ENCODE measurements at places on chromosomes 12 and 14.

- DNase-seq = peak; percentile 87
These were observed 26.0 kb upstream of the SMUG1 start for GRCh38 chr12:54214553-54215406.

- DNase-seq = no peak
These were observed 584.5 kb upstream of the TBX3 start for GRCh38 chr12:115268451-115268850.

DNA sequence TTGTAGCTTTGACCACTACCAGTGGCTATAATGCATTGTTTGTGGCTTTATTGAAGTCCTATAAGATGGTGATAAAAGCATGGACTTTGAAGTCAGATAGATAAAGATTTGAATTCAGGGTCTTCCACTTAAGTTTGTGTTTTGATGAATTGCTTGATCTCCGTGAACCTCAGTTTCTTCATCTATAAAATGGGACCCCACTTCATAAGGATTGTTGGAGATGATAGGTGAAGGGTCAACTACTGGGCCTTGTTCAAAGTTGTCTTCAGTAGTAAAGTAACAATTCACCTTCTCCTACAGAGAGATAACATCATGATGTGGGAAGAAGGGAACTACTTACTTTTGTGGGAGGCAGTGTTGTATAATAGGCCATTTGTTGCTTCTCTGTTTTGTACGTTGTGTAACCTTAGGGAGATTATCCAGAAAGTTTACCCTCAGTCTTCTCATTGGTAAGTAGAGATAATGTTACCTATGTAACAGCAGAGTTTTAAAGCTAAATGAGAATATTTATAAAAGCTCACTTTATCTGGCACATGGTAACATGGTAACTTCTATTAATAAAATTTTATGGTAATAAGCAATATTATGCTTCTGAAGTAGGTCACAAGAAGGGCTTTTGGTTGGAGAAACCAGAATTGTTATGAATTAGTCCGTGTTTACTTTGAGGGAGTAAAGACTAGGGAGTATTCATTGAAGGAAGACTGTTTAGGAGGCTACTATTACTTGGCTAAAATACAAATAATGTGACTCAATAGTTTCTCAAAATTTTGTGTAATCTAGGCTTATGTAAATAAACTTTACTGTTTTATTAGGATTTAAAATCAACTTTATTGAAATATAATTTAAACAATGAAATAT lies 15.1 kb downstream of the ADIPOR2 start:
- DNase-seq = no peak

DNA sequence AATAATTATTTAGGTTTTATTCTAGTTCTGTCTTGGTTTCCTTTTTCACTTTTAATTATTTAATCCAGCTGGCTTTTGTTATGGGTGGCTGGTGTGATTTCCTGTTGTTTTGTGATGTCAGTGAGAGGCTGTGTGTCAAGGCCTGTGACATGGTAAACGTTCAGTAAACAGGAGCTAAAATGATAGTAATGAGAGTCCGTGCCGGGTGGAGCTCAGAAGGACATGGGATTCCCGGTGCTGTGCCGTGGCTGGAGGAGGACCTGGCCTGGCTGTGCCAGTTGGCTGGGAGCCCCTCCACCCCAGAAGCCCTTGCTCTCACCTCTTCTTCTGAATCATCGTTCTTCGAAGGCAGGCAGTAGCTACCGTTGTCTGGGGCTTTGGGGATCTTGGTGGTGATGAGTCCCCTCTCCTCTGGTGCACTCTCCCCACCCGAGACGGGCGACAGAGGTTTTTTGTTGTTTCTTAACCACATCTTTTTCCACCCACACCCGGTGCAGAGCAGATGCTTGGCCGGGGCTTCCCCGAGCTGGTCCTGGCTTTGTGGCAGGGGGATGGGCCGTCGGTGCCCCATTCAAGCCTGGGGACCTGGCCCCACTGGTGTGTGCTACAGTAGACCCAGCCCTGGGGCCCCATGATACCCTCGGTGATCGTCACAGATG lies 29.1 kb downstream of the SH2B3 start:
- DNase-seq = peak; percentile 76

DNA sequence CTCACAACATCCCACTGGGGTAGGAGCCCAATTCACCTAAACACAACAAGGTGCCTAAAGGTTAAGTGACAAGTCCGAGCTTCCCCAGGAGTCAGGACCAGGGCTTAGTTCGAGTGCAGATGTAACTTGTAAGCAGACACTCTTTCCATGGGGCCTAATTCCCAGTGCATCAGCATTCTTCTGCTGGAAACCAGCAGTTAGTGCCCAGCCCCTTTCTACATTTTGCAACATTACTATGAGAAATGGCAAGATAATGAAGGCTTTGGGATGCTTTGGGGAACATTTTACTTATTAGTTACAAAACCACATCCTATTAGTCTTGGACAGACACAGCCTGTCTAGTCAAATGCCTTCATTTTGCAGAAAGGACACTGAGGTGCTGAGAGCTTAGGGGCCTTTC lies 179.8 kb downstream of the CALM1 start:
- peak; percentile 26 for DNase-seq

- no peak for DNase-seq
These were observed 49.8 kb downstream of the CCDC60 start for GRCh38 chr12:119384340-119384739.

- DNase-seq = no peak
These were observed 12.9 kb upstream of the FAM181A start for GRCh38 chr14:93914278-93914677.

DNA sequence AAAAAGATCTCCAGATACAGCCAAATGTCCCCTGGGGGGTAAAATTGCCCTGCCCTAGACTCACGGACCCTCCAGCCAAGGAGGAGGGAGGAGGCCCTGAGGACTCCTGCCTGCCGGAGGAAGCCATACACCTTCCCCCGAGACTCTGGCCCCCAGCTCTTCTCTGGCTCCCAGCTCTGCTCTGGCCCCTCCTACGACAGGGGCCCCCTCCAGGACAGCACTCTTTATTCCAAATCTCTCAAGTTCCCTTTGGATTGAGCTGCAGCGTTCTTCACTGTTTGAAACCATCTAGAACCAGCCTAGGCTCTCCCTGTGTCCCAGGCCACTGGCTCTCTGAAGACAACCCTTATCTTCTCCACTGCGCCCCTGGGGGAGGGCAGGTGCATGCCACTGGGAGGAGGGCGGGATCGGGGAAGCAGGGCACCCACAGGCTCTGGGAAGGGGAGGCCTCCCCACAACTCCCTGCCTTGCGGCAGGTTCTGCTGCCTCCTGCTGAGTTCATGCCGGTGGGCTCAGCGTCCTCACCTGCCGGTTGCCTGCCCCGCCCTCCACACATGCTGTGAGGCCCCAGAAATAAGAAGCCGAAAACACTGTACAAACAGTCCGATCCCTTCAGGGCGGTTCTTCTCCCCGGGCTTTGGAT lies 112.7 kb downstream of the DICER1 start:
- DNase-seq = no peak

DNA sequence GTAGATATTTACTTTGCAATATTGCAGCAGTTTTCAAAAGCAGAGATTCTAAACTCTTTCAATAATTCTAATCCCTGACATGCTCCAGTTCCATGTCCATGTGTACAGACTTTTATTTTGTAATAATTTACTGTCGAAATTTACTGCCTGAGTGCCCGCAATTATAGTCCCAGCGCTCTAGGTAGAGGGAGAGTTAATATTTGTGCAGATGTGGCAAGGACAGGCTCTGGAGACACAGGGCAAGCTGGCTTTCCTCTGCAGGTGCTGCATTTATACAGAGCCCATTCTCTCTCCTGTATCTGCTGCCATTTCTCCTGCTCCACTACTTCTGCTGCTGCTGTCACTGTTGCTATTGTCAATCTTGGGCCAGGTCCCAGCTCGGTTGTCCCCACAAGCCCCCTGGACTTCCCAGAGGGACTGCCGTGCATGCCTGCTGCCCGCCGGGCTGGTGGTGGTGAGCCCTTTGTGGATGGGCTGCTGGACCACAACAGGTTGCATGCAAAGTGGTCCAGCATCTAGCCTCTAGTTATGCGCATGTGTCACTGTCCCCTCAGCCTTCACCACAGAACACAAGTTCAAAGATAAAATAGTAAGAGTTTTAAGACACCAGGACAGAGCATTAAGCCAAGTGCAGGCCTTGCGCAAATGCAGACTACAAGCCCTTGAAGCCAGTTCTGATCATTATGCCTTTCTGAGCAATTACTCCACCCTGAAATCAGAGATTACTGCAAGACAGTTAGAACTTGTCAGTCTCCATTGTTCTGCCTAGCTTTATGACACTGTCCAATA lies 40.8 kb upstream of the CSRP2 start:
- no peak for DNase-seq

DNA sequence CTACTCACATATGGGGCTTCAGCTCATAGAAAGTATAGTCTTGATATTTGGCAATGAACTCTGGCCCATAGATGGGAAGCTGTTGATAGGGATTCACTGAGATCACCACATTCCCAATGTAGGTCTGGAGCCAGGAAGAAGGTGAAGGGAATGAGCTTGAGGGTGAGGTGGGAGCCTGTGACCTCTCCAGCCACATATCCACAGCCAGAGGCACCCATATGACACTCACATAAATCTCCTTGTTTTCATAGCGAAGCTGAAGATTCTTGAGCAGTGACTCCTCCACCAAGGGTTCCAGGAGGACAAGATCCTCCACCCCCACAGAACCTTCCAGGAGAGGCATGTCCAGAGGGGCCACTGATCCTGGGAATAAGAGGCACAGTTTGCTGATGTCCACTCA lies 1.9 kb downstream of the MYO1A start:
- no peak for DNase-seq

DNA sequence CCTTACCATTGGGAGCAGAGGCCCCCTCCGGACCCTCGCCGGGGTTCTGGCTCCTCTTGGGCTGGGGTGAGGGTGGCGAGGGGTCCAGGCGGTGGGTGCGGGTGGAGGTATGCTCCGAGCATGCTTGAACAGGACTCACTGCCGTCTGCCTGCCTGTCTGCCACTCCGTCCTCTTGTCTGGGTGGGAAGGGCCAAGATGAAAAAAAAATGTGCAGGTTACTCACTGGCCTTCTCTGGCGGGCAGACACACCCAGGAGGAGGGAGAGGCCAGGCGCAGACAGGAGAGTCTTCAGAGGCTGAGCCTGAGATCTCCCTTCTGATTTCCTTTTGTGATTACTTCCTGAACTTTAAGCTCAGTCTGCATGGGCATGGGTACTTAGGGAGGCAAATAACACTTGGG lies 76.1 kb downstream of the STON2 start:
- DNase-seq = no peak

DNA sequence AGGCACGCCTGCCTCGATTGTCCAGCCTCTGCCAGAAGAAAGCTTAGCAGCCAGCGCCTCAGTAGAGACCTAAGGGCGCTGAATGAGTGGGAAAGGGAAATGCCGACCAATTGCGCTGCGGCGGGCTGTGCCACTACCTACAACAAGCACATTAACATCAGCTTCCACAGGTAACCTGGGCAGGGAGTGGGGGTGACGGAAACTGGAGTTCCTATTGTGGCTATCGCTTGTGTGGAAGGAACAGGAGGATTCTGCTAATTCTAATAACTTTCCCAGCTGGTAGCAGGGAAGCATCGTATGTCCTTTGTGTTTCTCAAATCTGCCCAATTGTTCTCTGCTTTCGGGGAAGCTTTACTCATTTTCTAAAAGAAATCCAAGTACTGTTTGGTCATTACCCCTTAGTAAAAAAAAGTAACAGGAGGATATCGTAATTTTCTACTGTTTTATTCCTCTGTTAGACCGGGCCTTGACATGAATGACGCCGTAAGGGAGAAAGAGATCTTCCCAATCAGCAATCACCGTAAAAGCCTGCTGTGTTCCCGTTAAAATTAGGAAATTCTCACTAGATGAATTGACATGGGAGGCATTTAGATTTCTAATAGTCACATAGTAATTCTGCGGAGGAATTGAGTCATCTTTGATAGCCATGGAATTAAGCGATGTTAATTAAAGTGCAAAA lies 449 bp downstream of the THAP2 start:
- DNase-seq = peak; percentile 20

GRCh38 chr14:96098309-96098998 lies 59.3 kb downstream of the C14orf132 start:
- DNase-seq = peak; percentile 53

GRCh38 chr14:92595267-92595666 lies 81.7 kb downstream of the RIN3 start:
- no peak for DNase-seq

GRCh38 chr14:103385929-103386712 lies 906 bp downstream of the MARK3 start:
- DNase-seq = no peak

- no peak for DNase-seq
These were observed 8.5 kb downstream of the FOXG1 start for GRCh38 chr14:28774764-28775735.

DNA sequence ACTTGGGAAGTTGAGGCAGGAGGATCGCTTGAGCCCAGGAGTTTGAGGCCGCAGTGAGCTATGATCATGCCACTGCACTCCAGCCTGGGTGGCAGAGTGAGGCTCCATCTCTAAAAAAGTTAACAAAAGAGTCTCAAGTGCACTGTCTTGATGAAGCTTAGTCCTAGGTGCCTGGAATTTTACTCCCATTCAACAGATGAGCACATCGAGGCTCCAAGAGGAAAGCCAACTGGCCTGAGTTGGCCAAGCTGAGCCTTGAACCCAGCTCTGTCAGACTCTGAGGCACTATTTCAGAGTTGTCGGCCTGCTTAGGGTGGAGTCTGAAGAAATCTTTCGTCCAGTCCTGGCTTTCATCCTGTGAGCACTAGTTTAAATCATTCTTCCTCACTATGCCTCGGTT lies 98.1 kb upstream of the MAP1LC3B2 start:
- no peak for DNase-seq

DNA sequence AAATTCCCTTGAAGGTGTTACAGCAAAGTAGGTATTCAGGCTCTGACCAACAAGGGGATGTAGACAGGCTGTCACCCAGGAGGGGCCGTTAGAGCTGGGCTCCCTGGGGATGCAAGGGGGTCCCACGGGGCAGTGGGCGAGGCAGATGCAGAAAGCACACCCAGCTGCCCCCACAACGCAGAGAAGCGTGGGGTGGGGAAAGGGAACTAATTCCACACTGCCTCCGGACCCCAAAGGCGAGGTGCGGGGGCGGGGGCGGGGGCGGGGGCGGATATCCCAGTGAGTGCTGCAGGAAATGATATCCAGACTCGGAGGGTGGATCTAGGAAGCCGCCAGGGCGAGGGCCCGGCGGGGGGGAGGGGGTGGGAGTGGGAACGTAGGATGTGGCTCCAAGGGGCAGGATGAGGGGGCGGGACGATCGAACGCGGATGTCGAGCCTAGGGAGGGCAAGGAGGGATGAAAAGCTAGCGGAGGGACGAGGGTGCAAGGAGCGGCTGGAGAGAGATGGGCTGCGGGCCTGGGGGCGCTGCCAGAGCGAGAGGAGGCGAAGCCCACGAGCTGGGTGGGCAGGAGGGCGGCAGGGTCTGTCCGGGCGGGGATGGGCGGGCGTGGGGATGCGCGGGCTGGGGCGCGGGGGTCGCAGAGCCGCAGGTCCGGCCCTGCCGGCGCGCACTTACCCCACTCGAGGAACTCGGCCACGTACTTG lies 874 bp downstream of the CDC42BPB start:
- peak; percentile 64 for DNase-seq

All from fibroblast of lung (primary cell).